ENCODE measurements at places on chromosomes 7 and 10.
A peak's percentile ranks its signal among the peaks of the same experiment; 100 is the strongest.

GRCh38 chr7:100024020-100024619, 8.7 kb downstream of the ZKSCAN1 start:
- DNase-seq = no peak

- DNase-seq = peak; percentile 26
Observed at GRCh38 chr7:32048970-32049491, 21.2 kb downstream of the PDE1C start.

GRCh38 chr10:69718951-69719350, 82.8 kb upstream of the COL13A1 start:
- no peak for DNase-seq

DNA sequence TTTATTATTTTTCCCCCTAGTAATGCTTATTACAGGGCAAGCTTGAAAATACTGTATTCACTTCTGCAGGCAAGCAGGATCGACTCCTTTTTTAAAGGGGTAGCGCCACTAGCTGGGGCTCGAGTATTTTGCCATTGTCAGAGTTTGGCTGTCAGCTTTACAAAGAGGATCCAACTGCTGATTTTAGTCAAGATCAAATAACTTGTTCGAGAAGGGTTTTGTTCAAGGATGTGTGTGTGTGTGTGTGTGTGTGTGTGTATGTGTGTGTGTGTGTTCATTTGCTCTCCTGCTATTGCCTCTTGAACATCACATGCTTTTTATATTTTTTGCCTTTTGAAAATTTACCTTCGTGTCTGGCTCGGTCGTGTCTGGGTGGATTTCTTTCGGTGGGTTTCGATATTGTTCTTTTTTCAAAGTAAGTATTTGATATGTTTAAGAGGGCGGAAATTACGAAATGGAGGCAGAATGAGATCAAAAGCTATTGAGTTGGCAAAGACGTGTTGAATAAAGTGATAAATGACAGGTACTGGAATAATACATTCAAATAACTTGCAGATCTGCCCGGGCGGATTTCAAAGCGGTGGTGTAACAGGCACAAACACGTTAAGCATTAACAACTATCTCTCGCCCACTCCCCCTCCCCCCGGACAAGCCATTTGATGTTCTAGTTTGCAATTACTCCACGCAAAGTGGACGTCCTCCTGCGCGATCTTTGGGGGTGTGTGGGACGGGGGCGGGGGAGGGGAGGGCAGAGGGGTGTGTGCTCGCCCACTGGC, 1.1 kb downstream of the ARID5B start:
- DNase-seq = no peak

- DNase-seq = no peak
Observed at GRCh38 chr7:32462977-32463376, 27.2 kb downstream of the LSM5 start.

- DNase-seq = no peak
Observed at GRCh38 chr10:440127-440526, 249.3 kb downstream of the DIP2C start.

- no peak for DNase-seq
Observed at GRCh38 chr10:1094112-1095057, 38.2 kb downstream of the WDR37 start.

DNA sequence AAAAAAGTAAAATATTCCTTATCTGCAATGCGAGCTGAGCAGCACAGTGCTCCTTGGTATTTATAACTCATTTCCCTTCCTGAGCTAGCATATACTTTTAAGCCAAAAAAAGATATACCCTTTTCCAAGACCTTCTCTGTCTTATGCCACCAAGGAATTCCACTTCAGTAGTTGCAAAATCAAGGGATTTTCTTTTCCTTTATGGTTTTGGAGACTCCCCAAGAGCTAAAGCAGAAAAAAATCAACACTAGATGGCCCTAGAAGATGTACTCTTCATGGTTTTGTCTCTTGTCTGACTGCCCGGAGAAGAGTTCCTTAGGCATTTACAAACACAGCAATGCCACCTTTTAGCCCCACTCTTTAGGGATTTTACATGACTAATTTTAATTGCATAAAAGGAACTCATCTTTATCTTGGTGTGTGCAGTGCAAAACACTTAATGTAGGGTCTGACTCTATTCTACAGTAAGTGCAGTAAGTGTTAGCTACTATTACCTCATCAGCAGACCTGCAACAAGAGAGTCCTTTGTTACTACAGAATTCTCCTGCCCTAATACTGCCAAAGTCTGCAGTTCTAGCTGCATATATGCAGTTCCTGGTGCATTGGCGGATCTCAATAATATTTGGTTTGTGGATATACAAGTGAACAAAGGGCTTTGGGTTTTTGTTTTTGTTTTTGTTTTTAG, 443.3 kb downstream of the GFRA1 start:
- DNase-seq = no peak

GRCh38 chr7:47330561-47331178, 251.2 kb downstream of the TNS3 start:
- no peak for DNase-seq

GRCh38 chr7:35848725-35849124, 47.9 kb downstream of the SEPTIN7 start:
- no peak for DNase-seq

GRCh38 chr10:72812415-72812752, 81.2 kb upstream of the OIT3 start:
- DNase-seq = no peak

GRCh38 chr7:116692401-116693308, 20.7 kb downstream of the MET start:
- no peak for DNase-seq

DNA sequence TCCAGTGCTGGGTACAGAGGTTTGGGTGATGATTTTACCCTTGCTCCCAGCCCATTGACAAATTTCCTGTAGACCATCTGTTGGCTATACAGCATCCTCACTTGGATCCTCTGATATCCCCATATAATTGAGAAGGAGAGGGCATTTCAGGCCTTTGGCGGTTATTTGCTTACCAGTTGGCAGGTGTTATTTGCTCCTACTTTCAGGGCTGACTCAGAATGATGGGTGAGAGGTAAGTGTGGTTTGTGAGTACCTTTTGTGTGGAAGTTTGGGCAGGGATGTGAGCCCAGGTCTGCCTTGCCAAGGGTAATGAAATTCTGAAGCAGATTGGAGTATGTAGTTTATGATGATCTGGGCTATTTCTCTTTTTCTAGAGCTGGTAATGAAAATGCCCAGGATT, 93.6 kb downstream of the LRMDA start:
- DNase-seq = no peak

- DNase-seq = no peak
Observed at GRCh38 chr7:44201813-44202212, 1.0 kb downstream of the YKT6 start.

DNA sequence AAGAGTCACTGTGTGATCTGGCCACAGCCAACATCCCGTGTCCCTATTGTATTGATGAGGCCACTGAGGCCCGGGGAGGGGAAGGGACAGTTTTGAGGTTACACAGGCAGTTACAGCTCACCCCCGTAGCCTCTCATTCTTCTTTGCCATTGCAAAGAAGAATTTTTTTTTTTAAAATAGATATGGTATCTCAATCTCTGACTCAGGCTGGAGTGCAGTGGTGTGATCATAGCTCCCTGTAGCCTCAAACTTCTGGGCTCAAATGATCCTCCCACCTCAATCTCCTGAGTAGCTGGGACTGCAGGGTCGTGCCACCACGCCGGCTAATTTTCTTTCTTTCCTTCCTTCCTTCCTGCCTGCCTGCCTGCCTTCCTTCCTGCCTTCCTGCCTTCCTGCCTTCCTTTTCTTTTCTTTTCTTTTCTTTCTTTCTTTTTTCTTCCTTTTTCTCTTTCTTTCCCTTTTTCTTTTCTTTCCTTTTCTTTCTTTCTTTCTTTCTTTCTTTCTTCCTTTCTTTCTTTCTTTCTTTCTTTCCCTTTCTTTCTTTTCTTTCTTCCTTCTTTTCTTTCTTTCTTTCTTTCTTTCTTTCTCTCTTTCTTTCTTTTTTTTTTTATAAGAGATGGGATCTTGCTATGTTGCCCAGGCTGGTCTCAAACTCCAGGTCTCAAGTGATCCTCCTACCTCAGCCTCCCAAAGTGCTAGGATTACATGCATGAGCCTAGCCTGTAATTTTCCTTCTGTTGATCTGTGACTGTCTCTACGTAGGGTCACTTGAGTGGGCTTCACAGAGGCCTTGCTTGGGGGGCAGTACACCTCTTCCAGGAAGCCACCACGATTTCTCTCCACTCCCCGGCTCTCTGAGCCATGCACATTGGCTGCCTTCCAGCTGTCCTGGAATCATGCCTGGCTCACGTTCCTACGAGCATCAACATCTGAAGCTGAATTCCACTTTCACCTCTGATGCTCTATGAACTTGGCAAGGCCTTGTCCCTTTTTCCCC, 31.3 kb downstream of the TMEM270 start:
- peak; percentile 41 for DNase-seq

DNA sequence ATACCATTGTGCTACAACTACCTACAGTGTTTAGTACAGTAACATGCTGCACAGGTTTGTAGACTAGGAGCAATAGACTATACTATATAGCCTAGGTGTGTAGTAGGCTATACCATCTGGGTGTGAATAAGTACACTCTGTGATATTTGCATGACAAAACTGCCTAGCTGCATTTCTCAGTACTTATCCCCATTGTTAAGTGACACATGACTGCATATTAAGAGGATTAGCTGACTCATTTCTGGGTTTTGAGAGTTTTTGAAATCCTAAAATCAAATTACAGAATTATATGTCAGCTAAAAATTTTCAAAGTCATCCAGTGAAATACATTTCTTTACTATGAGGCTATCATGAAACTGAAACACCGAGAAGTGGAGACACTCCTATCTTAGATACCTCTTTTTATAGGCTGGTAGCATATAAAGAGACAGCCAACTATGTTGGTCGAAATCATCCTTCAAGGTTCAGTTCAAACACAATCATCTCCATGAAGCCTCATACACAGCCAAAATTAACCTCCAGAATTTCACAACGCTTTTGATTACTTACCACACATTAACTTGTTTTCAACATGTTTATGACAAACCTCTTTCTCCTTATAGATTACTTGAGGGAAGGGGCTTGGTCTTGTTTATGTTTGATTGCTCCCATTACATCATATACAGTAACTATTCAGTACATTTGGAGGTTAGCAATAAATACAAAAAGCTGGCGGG, 89.8 kb upstream of the ANK3 start:
- DNase-seq = no peak

- no peak for DNase-seq
Observed at GRCh38 chr10:114748241-114748640, 73.3 kb upstream of the FHIP2A start.

DNA sequence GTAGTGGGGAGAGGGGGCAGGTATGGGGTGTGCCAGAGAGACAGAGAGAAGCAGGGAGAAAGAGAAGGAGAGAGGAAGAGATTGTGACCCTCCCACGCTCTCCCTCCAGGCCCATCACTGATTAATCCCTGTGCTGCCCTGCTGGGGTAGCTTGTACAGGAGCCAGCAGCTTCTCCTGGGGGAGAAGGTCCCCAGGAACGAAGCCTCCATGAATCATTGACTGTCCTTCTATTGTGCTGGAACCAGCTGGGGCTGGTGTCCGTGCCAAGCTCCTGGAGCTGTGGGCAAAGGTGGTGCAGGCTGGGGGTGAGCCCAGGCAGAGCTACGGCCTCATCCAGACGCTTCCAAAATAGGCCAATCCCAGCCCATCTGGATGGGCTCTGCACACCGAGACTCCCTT, 20.9 kb downstream of the AQP1 start:
- DNase-seq = no peak

DNA sequence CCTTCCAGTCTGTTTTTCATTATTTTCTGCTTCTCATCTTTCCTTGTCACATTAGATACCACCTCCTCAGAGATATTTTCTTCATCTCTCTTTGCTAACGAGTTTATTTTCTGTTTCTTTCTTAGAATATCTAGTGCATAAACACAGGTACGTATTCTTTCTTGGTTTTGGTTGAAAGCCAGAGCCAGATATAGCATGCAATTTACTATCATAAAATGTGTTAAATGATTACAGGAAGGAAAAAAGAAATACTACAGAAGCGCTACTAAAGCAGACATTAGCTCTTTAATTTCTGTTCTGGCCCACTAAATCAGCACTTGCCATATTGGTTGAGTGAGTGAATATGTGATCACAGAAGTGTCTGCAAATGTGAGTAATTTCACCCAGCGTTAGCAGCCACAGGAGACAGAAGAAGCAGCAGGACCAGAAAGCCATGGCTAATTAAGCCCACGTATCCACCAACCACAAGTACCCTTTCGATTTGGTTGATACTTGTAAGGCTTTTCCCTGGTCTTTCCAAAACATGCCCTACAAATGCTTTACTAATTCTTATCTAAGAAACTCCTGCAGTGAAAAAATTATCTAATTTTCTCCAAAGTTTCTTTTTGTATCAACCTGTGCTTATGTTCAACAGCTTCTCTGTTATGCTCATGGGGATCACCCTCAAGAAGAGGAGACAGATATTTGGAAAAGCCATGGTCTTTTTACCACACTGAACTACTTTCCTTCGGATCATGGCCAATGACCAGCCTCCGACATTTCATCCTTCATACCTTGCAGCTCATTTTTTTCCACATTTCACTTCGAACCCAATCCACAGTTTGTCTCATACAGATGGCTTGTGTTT, 23.1 kb upstream of the MACC1 start:
- no peak for DNase-seq

DNA sequence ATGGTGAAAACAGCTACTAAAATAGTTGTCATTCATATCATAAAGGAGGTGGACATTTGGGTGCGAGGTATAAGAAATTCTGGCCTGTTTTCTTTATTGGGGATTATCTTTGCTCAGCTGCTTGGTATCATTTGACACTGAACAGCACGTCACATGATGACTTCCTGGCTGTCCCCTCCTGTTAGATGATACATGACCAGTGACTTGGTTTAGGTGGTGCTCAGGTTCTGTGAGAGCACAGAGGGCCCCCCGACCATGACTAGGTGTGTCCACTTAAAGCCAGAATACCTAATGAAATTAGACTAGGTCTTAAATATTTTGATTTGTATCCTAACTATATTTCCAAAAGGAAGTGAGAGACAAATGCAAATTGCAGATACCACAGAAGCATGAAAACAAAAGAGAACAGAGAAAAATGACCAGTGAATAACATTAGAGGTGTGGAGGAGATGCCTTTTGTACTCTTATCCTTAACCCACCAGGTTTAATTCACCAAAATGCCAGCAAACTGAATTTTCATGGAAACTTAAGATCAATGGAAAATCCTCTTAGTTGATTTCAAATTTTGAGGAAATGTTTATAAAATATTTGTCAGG, 50.6 kb upstream of the GJD4 start:
- DNase-seq = no peak

DNA sequence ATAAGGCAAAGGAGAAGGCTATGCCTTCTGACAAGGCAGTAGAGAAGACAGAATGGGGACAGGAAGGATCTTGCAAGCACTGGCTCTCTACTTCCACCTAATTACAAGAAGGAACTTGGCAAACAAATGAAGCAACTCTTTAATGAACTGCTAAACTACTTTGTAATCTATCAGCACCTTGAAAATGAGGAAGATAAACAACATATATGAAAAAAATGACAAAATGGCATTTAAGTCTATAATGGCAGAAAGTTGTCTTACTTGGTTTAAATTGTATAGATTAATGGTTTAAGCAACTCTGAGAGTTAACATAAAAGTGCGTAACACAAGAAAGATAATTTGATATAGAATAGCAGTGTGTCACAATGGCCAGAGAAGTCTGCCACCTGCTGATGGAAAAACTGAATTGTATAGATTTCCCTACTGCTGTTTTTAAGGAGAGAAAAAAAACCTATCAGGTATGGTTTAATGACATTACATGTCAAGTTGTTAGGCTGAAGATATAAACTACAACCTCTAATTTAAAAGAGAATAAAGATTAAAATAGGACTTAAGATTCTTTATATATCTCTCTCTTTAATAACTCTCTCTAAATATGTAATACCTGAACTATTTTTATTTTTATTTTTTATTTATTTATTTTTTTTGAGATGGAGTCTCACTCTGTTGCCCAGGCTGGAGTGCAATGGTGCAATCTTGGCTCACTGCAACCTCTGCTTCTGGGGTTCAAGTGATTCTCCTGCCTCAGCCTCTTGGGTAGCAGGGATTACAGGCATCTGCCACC, 11.8 kb downstream of the NT5C3A start:
- peak; percentile 39 for DNase-seq

All from NCI-H1694 (cell line).